ENCODE measurements at places on chromosomes 4 and X. TPM values are rescaled to one million over a fixed set of nuclear protein-coding genes. Genes with fewer than 3 reads are reported as not detected.

REPS2 gene
- not detected for total RNA-seq

- H3K4me3 ChIP-seq: no peak overlapping the region
- H3K4me1 ChIP-seq: no peaks in the 10 kb centered on the region
- DNase-seq: no peak
- no peaks in the 10 kb centered on the region for H3K27me3 ChIP-seq
- no peak overlapping the region for H3K27ac ChIP-seq
- no peaks in the 10 kb centered on the region for H3K36me3 ChIP-seq
Observed at GRCh38 chr4:32958586-32958985, 2238.4 kb downstream of the PCDH7 start.

DNA sequence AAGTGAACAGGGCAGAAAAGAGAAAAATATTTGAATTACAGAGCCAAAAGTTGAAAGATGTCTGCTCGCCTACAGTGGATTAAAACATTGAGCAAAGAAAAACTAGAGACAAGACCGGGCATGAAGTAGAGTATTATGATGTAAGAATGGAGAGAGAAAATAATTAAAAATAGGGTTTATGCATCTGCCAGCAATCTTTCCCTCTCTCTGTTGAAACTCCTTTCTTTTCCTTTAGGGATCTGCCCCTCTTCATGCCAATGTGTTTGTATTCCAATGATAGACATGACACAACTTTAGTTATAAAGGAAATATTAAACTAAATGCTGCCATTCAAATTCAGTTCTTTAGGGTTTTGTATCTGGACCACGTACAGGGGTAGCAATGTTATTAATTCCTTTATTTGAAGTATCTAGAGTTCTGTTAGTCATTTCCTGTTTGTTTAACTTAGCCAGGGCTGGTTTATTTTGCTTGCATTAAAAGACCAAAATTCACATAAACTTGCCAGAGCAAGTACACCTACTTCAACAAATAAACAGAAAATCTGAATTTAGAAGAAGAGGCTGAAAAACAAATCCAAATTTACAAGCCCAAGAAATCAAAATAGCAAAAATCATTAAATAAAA is 202.6 kb downstream of the SPOCK3 start:
- H3K27me3 ChIP-seq: no peaks in the 10 kb centered on the region
- DNase-seq: no peak
- H3K27ac ChIP-seq: no peak overlapping the region

DNA sequence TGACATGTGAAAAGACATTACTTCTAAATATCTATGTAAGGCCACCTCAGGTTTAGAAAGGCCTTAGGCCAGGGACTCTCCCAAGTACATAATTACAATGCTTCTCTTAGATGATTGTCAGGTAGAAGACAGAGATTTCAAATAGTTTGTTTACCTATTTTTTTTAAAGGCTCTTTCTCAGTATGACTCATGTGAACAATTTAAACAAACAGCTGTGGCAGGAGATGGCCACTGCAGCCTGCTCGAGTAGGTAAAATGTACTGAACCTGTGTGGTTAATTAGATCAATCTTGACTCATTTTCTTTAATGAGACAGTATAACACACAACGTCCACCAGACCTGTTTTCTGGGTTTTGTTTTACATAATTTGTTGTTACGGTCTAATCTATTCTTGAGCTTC is 50.2 kb downstream of the LEF1 start:
- peaks cover 6% of the 10 kb centered on the region for H3K36me3 ChIP-seq
- no peak for DNase-seq
- H3K4me3 ChIP-seq: no peak overlapping the region

All from naive thymus-derived CD4-positive, alpha-beta T cell (primary cell).